ENCODE measurements at places on chromosomes 12 and 14.

DNA sequence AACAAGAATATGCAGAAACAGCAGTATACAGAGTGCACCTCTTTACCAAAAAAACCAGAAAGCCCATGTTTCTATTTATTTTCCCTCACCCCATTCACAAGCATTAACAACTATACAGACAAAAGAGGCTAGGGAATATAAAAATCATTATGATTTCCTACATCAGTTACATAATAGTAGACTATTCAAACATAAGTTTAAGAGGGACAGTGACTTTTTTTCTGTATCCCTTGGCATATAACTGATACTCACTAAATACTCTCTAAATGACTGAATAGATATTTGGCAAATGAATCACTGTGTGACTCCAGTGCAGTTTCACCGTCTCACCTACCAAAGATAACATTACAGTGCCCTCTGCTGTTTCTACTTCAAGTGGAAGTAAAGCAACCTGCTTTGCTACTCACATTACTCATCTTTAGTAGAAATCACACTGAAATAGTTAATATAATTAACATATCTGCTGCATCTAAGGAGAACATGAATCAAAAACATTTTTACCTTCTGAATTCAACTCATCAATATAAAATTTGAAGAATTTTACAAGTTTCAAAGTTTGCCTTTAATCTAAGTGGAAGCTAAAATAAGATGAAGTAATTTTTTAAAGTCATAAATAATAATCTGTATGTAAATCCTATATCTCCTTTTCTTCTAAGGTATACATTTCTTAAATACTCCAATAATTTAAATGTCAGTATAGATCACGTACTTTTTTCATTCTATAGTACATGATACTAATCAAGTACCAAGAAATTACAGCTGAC is 103.8 kb downstream of the OSBPL8 start:
- DNase-seq, result peak; percentile 30

DNA sequence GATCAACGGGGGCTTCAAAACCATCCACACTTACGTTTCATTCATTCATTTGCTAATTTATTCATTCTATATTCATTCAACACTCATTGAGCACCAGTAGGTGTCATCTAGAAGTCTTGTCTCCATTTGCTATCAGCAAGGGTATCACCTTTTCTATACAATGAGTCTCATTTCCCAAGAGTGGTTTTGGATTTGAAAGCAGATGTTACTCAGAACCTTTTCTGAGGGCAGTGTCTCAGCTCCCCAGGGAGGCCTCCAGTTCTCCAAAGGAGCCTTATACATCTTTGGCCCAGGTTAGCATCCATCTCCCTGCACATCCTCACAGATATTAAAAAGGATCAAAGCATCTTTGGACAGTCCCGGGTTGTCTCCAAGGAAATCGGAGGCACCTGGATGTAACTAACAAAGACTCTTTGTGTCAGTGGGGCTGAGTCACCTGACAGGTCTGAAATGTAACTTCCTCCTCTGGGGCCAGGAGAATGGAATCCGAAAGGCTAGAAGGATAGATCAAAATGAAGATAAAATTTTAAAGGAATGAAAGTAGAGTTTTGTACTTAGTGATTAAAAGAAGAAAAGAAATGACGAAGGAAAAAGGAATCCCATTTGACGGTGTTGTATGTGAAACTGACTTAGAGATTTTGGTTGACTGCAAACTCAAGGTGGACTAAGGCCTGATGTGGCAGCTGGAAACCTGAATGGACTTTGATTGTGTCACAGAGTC is 103.0 kb downstream of the VCPKMT start:
- no peak for DNase-seq

- peak; percentile 45 for DNase-seq
Measured at GRCh38 chr12:40152783-40153383, 47.0 kb upstream of the SLC2A13 start.

GRCh38 chr12:67540920-67541624 is 107.5 kb upstream of the DYRK2 start:
- no peak for DNase-seq

- DNase-seq, result no peak
Measured at GRCh38 chr12:83763425-83763824, 1076.7 kb downstream of the TMTC2 start.

All from BE2C (cell line).